ENCODE measurements at places on chromosomes 16 and 17.

- peak; percentile 53 for DNase-seq
Measured at GRCh38 chr17:35245196-35245486, 2.3 kb downstream of the SLFN5 start.

DNA sequence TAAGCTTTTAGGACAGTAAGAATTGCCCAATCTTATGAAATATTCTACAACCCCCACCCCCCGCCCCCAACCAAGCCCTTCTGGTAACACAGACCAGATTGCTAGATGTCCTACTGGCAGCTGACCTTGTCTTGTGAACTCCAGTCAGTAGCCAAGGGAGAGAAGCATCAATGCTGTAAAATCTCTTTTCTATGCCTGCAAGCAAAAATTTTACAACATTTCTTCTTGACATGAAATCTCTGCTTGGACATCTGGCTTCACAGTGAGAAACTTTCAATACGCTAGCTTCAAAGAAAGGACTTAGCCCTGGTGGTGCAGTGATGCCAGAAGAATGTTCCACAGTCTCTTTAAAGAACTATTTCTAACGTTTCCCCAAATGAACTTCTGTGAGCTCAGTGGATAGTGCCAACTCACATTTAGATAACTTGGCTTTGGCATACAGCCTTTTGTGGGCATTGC, 169.3 kb upstream of the AXIN2 start:
- no peak for DNase-seq

DNA sequence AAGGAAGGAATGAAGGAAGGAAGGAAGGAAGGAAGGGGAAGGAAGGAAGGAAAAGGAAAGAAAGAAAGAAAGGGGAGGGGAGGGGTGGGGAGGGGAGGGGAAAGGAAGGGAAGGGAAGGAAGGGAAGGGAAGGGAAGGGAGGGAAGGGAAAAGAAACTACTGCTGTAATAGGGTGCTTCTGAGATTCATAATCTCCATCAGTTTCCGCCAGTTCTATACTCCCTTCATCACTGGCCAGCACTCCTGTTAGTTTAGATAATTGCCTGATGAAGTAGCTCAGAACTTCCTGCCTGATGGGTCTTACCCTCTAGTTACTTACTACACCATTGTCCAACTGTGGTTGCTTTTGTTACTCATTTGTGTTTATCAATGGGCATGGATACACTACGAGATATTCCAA, 2.0 kb upstream of the KRTAP9-6 start:
- no peak for DNase-seq

DNA sequence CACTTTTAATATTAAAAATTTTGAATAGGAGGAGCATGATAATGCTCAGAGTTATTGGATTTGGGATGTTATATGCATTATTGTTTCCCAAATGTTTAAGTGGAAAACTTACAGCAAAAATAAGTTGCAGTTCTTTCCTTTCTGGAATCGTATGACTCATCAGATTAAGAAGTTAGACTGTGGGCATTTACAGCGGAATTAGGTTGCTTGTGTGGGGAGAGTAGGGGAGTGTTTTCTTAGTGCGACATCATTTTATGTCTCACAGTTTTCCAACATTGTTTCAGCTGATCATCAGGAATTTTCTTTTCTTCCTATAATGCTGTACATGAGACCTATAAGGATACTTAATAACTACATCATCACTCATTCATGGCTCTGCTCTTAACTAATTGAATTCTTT, 1631.8 kb downstream of the CDH8 start:
- DNase-seq: no peak

GRCh38 chr17:56290802-56291118, 137.5 kb downstream of the ANKFN1 start:
- no peak for DNase-seq

GRCh38 chr16:11359370-11359769, 14.1 kb downstream of the RMI2 start:
- no peak for DNase-seq

- DNase-seq: no peak
Measured at GRCh38 chr16:54123766-54124165, 162.8 kb downstream of the IRX3 start.

DNA sequence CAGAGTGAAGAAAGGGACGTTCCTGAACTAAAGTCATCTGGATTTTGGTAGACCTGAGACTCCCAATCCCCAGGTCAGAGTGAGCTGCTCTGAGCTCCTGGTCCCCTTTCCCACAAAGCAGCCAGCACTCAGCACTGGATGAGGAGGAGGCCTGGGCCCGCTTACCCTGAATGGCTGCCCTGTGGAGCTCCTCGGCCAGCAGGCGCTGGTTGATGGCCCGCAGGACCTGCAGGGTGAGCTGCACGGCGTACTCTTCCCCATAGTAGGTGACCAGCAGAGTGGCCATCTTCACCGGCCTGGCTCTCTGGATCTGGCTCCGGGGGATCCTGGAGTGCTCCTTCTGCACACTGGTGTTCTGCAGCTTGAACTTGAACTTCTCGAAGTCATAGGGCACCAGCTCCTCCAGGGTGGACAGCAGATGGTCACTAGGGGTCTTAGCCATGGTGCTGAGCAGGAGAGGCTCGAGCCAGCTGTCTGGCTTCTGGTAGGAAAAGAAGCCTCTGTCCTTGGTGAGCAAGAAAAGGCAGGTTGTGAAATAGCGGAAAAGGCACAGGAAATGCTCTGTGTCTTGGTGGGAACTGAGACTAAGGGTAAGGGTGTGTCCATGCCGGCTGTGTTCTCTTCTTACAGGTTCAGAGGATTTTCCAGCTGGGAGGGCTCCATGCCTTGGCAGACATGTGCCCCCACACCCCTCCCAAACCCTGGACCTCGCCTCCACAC, at the start of gene MEFV:
Gene MEFV (minus strand): TSS at position 488 of the 720 bp plus-strand sequence. CDS start 46 bp downstream, at position 442.
- DNase-seq: no peak

DNA sequence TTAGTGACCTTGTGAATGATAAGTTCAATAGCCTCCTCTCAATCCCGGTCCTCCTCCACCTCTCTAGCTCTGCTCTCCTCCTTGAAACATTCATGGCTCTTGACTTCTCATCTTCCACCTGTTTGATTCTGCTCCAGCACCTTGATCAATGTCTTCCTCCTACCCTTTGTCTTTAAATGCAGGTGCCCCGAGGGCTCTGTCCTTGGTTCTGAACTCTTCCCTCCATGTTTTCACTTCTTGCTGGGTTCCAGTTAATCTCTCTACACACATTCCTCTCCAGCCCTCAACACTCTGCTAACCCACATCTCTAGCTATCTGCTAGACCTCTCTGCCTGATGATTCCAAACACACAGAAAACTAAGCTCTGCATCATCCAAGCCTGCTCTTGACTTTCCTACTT, 13.4 kb downstream of the CD300E start:
- DNase-seq: no peak

DNA sequence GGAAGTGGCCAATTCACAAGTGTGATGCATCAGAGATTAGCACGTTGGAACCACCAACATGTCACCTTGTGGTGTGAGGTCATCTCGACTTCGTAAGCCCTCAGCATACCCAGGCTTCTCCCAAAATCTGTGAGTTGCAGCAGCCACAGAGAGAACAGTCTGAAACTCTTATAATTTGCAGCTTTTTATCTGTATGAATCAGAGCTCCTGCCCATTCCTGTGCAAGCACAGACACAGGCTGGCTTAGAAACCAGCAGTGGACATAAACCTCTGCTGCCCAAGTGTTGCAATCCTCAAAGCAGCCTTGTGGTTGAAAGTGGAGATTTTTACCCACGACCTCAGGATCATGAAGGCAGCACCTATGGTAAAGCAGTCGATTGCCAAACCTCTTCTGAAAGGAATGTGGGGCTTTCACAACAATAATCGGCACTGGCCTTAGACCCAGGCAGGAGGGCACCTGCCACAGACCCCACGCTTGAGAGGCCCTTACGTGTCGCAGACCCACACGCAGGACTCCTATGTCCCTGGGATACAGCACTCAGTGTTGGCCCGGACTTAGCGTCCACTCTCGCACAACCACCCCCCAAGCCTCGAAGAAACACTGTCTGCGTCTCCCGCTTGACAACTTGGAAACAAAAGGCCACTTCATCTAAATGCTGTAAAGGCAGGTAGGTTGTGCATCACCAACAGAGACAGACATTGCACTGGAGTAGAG, 24.5 kb upstream of the OSGIN1 start:
- DNase-seq: no peak

GRCh38 chr17:65268832-65269231, 131.7 kb downstream of the RGS9 start:
- DNase-seq: no peak

GRCh38 chr17:3043737-3044365, 19.6 kb downstream of the OR1D5 start:
- DNase-seq: no peak

GRCh38 chr17:75077072-75077495, 10.7 kb upstream of the SLC16A5 start:
- DNase-seq: no peak

DNA sequence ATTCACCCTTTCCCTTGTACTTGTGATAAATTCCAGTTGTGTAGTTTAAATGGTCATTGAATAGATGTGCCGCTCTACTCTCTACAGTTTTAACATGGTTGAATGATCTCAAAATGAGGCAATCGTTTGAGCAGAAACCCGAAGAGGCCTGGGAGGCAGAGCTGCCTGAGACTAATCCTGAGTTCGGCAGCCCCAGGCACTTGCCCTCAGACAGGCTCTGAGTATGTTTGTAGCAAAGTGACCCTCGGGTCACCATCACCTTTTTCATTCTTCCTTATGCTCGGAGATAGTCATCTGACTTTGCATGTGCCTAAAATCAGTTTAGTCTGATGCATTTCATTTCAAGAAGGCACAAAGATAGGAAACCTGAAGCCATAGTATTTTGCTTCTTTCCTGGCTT, 184.0 kb upstream of the RBFOX1 start:
- no peak for DNase-seq

GRCh38 chr16:68503334-68503733, 35.8 kb upstream of the ZFP90 start:
- no peak for DNase-seq

GRCh38 chr17:6501359-6501758, 55.0 kb downstream of the PITPNM3 start:
- no peak for DNase-seq

GRCh38 chr17:44355642-44356099, 8.0 kb downstream of the FAM171A2 start:
- DNase-seq: no peak

DNA sequence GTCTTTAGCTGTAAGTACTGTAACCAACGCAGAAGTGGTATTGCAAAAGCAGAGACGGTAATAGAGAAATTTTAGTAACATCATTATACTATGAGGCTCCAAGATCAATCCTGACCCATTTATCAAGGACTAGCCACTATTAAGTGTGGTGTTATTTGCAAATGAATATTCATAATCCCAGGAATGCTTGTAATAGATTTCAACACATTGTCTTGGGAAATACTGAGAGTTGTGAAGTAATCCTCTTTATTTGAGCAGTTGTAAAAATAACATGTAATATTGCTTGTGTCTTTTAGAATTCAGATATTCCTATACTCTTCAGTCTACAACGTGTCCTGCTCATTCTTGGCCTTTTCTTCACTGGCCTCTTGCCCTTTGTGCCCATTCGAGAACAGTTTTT, 46.4 kb downstream of the GDPD1 start:
- DNase-seq: no peak

DNA sequence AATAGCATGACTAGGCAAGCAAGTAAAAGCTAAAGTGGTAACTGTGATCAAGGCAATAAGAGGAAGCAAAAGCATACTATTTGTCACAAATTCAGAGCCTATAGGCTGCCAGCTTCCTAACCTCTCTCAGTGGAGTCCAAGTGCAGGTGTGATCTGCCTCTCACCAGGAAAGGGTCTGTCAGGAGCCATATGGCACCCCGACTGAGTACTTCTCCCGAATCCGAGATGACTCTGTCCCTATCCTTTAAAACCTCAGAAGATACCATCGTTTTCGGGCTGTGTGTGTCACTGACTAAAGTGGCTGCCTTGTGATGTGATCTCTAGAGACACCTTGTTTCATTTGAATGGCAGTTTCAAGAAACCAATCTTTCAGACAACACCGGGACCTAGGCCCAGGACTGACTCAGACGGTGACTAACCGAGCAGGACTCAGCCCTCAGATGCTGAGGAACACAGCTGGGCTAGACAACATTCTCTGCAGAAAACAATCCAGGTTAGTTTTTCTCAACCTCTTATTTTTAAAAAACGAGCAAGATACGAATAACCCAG, 63.6 kb downstream of the SMG6 start:
- DNase-seq: peak; percentile 23

DNA sequence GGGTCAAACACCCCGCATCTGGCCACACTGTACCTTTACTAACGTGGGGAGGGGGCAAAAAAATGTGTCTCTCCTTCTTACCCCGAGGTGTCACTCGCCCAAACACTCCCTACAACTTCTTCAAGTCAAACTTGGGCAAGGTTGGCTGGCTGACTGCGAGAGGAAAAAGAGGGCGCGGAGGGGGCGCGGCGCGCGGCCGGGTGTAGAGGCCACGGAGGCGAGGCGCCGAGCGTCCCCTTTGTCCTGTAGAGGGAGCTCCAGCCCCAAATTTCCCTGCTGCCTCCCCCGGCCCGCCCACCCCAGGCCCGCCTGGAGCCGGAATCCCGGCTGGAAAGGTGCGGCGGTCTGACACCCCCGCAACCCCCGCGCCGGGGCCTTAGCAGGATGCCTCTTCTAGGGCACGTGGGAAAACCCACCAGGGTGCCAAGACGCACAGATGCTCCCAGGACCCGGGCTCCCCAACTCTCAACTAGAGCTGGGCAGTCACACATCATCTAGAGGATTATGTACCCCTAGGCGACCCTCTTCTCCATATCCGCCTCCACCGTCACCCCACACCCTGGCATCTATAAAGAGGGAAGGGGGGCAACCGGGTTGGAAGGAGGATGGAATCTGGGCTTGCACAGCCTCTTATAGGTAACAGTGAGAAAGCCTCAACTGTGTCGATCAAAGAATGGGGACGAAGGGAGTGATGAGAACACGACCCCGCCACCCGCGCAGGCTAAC, 4.2 kb downstream of the IRX3 start:
- DNase-seq: no peak

GRCh38 chr17:327971-328370, 24.6 kb downstream of the RPH3AL start:
- no peak for DNase-seq

DNA sequence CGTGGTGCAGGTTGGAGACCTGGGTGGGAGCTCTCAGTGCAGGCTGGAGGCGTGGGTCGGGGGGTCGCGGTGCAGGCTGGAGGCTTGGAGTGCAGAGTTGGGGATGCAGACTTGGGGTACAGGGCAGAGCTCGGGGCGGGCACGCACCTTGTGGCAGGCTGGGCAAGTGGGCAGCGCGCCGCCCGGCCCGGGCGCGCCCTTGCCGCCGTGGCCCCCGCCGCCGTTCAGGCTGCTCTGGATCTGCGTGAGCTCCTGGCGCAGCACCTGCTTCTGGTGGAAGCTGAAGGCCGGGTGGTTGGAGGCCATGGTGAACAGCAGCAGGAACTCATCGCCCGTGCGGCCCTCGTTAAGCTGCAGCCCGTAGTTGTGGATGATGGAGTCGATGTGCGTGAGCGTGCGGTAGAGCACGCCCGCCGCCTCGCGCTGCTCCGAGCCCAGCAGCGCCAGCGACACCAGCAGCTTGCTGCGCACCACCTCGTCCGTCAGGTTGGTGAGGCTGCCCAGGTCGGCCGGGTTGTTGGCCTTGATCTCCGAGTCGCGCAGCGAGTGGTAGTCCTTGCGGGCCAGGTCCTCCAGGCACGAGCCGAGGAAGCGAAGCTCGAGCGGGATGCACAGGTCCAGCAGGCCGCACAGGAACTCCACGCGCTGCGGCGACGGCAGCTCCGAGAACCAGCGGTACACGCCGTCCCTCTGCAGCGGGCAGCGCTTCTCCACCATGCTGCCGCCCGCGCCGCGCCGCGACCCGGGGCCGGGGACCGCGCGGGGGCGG, 1.1 kb downstream of the ZCCHC14 start:
- DNase-seq: no peak

Measured in COLO829 (cell line).